ENCODE measurements at places on chromosomes 2 and 18. TPM values are rescaled to one million over a fixed set of nuclear protein-coding genes. Genes with fewer than 3 reads are reported as not detected.

HS6ST1 gene
- total RNA-seq = 26.2 TPM

- H3K36me3 ChIP-seq = peaks cover 7% of the 10 kb centered on the region
- H3K27ac ChIP-seq = no peak overlapping the region
- no peak for DNase-seq
- peaks cover 28% of the 10 kb centered on the region for H3K4me1 ChIP-seq
- no peak overlapping the region for H3K4me3 ChIP-seq
These were observed 52.2 kb downstream of the ODC1 start for GRCh38 chr2:10395893-10396292.

- H3K27ac ChIP-seq = no peak overlapping the region
- H3K4me3 ChIP-seq = no peak overlapping the region
- H3K27me3 ChIP-seq = no peaks in the 10 kb centered on the region
- no peaks in the 10 kb centered on the region for H3K4me1 ChIP-seq
- DNase-seq = no peak
These were observed 109.0 kb downstream of the CERS6 start for GRCh38 chr2:168565112-168565511.

- no peak overlapping the region for H3K27ac ChIP-seq
- peak; percentile 36 for DNase-seq
- H3K4me3 ChIP-seq = no peak overlapping the region
- no peaks in the 10 kb centered on the region for H3K27me3 ChIP-seq
- H3K4me1 ChIP-seq = no peaks in the 10 kb centered on the region
These were observed 61.3 kb upstream of the ITSN2 start for GRCh38 chr2:24421668-24422067.

GRCh38 chr18:55328301-55328700, 259.7 kb downstream of the TCF4 start:
- H3K27me3 ChIP-seq = no peaks in the 10 kb centered on the region
- H3K4me3 ChIP-seq = no peak overlapping the region
- no peak for DNase-seq

DNA sequence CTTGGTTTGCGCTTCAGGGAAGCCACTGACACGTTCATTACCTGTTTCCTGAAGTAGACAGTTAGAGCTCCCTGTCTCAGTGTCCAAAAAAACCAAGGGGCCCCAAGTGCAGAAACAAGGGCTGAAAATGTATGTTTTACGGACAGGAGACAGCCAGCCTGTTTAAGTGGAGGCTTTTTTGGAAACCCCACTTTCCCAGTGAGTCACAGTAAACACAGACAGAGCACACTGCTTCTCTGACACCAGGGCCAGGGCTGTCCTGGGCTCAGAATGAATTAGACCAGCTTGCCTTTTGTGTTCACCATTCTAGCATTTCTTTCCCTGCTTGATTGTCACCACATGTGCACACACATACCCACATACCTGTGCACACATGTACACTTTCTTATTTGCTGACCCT, 128.6 kb downstream of the SH3RF3 start:
- no peaks in the 10 kb centered on the region for H3K36me3 ChIP-seq
- DNase-seq = no peak
- H3K4me1 ChIP-seq = 0 out of 2 replicates have a peak, but pooled peaks cover 2% of the 10 kb centered on the region
- H3K27ac ChIP-seq = no peak overlapping the region

All from PC-9 (cell line).